AG04449 (cell line): ENCODE measurements at places on chromosomes 7 and 10.

GRCh38 chr10:13440185-13441061 lies 88.4 kb downstream of the BEND7 start:
- no peak for DNase-seq

- no peak for DNase-seq
These were observed 136.6 kb upstream of the CCDC6 start for GRCh38 chr10:60042914-60043313.

GRCh38 chr10:3813267-3813666 lies 28.3 kb upstream of the KLF6 start:
- no peak for DNase-seq

- DNase-seq = no peak
These were observed 75.9 kb upstream of the HGF start for GRCh38 chr7:81845744-81846241.

GRCh38 chr7:123917878-123918277 lies 7.2 kb upstream of the SPAM1 start:
- no peak for DNase-seq

GRCh38 chr10:42482411-42482810 lies 156.0 kb downstream of the ZNF33B start:
- no peak for DNase-seq

DNA sequence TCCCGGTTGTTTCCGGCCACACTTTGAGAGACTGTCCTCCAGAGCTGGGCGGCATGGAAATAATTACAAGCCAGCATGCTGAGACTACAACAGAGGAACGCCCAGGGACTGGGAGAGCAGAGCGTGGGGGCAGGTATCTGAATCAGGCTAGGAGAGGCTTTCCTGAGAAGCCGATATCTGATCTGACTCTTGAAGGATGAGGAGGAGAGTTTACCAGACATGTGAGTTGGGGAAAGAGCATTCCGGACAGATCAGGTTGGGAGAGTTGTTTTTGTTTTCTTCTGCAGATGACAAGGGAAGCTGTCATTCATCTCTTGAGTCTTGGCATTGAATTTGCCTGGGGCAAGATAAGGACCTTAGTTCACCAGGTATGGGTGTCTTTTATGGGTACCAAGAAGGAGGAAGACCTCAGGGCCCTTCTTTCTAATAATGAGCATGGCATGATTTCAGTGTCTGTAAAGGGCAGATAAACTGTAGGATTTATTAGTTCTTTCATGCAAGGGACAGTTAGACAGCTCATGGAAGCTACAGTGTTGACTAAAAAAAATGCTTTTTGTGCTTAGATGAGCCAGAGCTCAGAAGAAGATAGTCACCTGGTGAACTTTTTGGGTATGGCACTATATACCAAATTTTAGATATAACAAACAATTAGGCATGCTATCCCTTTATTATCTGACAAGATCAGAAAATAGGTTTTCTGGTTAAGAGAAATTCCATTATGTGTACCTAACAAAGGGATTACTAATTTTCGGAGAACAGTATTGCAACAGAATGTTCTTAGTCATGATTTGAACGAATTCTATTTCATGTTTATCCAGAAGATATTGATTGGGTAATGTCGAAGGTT lies 36.2 kb downstream of the WBP1L start:
- no peak for DNase-seq

- no peak for DNase-seq
These were observed 219.6 kb downstream of the PHF14 start for GRCh38 chr7:11193131-11193867.

- DNase-seq = no peak
These were observed 165.2 kb downstream of the SDK1 start for GRCh38 chr7:3466261-3466660.

GRCh38 chr7:19295376-19295775 lies 150.2 kb upstream of the FERD3L start:
- DNase-seq = no peak

GRCh38 chr10:132397671-132398565 lies 918 bp downstream of the PWWP2B start:
- DNase-seq = no peak

GRCh38 chr10:32210306-32211045 lies 136.5 kb downstream of the EPC1 start:
- no peak for DNase-seq

- no peak for DNase-seq
These were observed 18.8 kb downstream of the CDC123 start for GRCh38 chr10:12214763-12215218.

DNA sequence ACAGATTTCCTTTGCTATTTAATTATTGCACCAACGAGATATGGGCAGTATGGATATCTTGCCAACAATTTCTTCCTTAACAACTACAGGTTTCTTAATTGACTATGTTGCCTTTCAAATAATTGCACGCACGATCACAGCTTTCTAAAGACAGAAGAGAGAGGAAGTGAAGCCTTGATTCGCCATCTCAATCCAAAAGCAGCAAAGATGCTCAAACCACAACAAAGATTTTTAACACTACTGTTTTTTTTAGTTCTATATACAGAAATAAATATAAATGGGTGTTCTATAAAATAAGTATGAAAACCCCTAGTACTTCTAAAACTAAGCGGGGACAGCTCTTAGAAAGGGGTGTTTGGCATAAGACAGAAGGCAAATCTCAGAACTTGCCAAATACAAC lies 251.3 kb downstream of the SFMBT2 start:
- DNase-seq = no peak

DNA sequence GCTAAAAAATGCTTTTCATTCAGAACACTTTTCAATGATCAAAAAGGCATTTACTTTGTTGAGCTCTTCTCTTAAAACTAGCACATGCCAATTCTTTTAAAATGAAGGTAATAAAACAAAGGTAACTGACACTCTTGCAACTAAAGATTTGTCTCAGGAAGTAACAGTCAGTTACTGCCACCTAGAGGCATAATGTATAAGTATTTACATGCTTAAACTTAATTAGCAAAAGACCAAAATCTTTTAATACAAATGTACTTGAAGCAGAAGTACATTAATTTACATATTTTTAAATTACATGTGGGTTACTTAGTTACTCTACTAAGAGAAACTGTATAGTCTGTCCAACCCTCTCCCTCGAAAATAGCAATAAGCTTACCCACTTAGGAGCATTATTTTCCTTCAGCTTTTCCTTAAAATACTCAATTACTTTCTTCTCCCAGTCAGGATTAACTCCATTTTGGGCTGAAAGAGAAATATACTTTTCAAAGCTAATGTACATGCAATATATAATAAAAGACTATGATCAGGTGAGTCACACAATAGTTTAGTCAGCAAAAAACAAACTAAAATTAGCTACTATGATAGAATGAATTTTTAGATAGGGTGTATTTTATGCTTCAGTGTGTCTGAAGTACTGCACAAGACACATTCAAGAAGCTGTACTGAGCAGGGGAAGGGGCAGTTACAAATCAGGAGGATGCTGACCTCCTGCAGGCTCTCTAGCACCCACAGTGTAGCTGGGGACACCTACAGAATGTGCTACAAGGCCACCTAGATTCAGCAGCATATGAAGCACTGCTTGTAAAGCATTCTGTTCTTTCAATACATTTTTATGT lies 13.0 kb downstream of the MCMBP start:
- DNase-seq = no peak

GRCh38 chr10:106900016-106900652 lies 264.4 kb downstream of the SORCS1 start:
- no peak for DNase-seq

GRCh38 chr7:151131592-151132293 lies 35.8 kb downstream of the GBX1 start:
- no peak for DNase-seq

DNA sequence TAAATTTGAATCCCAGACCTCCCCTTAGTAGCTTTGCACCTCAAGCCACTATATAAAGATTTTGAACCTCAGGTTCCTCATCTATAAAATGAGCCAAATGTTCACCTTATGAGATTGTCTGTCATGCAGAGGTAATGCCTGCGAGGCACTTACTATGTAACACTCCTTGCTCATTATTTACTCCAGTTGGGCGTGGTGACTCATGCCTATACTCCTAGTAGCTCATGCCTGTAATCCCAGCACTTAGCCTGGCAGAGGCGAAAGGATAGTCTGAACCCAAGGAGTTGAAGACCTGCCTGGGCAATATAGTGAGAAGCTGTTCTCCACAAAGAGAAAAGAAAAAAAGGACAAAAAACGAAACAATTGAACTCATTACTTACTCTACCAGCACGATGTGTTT lies 82.2 kb downstream of the MDFIC start:
- no peak for DNase-seq

DNA sequence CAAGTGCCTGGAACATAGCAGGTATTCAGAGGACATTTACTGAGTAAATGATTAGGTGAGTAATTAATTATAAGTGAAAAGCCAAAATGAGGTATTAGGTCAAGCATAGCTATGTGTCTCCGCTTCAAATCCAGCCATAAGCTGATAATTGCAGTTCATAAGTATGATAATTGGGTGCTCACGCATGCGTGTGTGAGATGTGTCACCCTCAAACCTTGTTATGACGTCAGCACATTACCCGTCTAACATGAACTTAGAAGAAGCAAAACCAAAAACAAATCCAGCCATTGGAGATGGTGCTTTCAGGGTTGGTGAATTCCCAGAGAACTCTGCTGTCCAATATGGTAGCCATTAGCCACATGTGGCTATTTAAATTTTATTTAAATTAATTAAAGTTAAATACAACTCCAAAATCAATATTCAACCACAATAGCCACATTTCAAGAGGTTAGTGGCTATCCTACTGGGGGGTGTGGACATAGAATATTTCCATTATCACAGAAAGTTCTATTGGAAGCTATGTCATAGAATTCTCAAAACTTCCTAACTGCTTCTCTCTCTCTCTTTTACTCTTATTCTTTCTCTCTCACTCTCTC lies at the start of gene CPA5:
TSS of gene CPA5 (plus strand) at position 546 of the 596 bp plus-strand sequence. CDS start 1,670 bp downstream, outside the sequence.
- DNase-seq = no peak

GRCh38 chr7:100640517-100641440 lies 573 bp downstream of the TFR2 start:
- DNase-seq = no peak

GRCh38 chr10:35564341-35564968 lies 40.7 kb upstream of the GJD4 start:
- no peak for DNase-seq

GRCh38 chr10:111579473-111579872 lies 502.6 kb downstream of the ADRA2A start:
- DNase-seq = no peak
